ENCODE measurements at places on chromosomes 1 and 21. TPM values are rescaled to one million over a fixed set of nuclear protein-coding genes. Genes with fewer than 3 reads are reported as not detected.

C1QC gene
- not detected for total RNA-seq

GCLM gene
- 17.1 TPM for total RNA-seq

DNA sequence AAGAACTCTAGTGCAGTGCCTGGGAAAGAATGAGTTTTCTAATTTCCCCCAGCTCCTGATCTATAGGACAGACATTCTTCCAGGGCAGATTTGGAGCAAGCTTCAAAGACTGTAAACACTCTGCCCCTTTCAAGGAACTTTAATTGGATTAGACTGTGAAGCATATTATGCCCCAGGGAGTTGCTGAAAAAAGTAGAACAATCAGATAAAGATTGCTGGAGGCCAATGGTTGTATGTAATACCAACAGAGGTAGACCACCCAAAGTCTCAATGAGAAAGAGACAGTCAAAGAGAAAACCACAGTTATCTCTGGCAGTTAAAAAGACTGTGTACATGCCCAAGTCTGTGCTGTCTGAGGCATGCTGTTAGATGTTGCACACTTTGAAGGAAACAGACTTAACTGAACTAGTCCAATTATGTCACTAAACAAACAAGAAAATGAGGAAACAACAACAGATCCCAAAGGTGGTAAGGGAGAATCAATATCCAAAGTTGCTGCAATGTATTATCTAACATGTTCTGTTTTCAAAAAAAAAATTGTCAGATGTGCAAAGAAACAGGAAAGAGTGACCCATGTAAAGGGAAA is 24.4 kb downstream of the C4BPA start:
- peaks cover 5% of the 10 kb centered on the region for H3K36me3 ChIP-seq
- DNase-seq = no peak
- no peaks in the 10 kb centered on the region for H3K27me3 ChIP-seq
- no peak overlapping the region for H3K27ac ChIP-seq
- H3K4me1 ChIP-seq = no peaks in the 10 kb centered on the region

DNA sequence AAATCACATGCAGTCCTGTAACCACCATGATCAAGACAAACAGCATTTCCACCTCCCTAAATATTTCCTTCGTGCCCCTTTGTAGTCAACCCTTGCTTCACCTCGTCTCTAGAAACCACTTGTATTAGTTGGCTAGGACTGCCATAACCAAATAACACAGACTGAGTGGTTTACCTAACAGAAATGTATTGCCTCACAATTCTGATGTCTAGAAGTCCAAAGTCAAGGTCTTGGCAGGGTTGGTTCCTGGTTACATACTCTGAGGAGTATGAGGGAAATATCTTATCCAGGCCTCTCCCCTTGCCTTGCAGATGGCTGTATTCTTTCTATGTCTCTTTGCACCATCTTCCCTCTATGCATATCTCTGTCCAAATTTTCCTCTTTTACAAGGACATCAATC is 23.3 kb upstream of the FRRS1 start:
- no peak for DNase-seq
- H3K27ac ChIP-seq = no peak overlapping the region
- H3K4me1 ChIP-seq = no peaks in the 10 kb centered on the region

FAM167B gene
- 1.4 TPM for total RNA-seq

PKP1 gene
- total RNA-seq = 0.64 TPM

ZMYND12 gene
- total RNA-seq = 1.1 TPM

- no peak for DNase-seq
- H3K27ac ChIP-seq = no peak overlapping the region
- peaks cover 13% of the 10 kb centered on the region for H3K36me3 ChIP-seq
These were observed 2.5 kb downstream of the TGFBR3 start for GRCh38 chr1:91883470-91883869.

- no peak overlapping the region for H3K4me3 ChIP-seq
- DNase-seq = no peak
- no peak overlapping the region for H3K27ac ChIP-seq
- H3K4me1 ChIP-seq = peaks cover 17% of the 10 kb centered on the region
These were observed 140.9 kb upstream of the UBE2U start for GRCh38 chr1:64062529-64062928.

DNA sequence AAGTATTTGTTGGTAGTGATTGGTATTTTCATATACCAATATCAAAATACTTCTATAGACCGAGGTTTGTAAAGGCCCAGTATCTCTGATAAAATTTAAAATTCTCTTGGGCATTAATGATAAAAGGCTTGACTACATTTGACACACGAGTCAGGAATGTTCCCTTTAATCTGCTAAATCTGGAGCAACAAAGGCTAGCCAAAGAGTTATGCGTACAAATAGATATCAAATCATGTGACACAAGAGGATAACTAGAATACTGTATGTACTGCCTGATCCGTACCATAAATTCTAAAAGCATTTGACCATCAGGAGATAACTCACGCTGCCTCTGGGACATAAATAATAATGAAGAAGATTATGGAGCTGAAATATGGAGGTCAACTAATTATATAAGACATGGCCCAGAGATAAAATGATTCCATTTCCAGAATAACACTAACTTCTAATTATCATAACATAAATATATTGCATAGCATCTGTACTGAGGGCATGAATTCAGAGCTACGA is 64.2 kb upstream of the SH3GLB1 start:
- DNase-seq = no peak
- H3K27ac ChIP-seq = no peak overlapping the region
- H3K36me3 ChIP-seq = no peaks in the 10 kb centered on the region
- H3K4me1 ChIP-seq = no peaks in the 10 kb centered on the region
- no peaks in the 10 kb centered on the region for H3K27me3 ChIP-seq

DNA sequence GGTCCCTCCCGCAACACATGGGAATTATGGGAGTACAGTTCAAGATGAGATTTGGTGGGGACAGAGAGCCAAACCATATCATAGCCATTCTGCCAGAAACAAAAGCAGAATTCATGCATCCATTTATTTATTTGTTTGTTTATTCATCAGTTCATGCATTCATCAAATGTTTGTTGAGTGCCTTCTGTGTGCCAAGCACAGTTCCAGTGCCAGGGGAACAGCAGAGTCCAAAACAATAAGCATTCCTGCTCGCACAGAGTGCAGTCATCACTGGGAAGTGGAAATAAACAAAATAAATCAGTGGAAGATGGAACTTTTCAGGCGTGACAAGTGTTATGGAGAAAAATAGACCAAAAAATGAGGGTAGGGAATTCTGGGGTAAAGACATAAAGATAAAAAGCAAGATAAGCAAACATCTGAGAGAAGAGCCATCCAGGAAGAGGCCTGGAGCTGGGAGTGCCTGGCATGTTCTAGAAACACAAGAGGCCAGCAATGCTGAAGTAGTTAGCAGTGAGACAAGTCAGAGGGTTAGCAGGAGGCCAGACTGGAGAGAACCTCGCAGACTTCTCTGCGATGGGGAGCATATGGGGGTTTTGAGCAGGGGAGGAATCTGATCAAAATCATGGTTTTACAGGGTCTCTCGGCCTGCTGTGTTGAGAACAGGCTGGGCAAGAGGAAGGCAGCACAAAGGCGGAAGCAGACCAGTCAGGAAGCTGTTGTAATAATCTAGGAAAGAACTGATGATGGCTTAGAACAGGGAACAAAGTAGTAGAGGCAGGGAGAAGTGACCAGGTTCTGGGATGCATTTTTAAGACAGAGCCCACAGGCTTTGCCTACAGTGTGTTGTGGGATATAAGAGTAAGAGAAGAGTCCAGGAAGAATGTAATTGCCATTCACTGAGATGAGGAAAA is 113.2 kb downstream of the GLUL start:
- H3K27ac ChIP-seq = no peak overlapping the region
- H3K4me1 ChIP-seq = peaks cover 9% of the 10 kb centered on the region
- H3K36me3 ChIP-seq = no peaks in the 10 kb centered on the region
- no peaks in the 10 kb centered on the region for H3K27me3 ChIP-seq
- DNase-seq = no peak

LCE2A gene
- total RNA-seq = not detected

OR2W3 gene
- total RNA-seq = 0.87 TPM

CDA gene
- 1.1 TPM for total RNA-seq

DNA sequence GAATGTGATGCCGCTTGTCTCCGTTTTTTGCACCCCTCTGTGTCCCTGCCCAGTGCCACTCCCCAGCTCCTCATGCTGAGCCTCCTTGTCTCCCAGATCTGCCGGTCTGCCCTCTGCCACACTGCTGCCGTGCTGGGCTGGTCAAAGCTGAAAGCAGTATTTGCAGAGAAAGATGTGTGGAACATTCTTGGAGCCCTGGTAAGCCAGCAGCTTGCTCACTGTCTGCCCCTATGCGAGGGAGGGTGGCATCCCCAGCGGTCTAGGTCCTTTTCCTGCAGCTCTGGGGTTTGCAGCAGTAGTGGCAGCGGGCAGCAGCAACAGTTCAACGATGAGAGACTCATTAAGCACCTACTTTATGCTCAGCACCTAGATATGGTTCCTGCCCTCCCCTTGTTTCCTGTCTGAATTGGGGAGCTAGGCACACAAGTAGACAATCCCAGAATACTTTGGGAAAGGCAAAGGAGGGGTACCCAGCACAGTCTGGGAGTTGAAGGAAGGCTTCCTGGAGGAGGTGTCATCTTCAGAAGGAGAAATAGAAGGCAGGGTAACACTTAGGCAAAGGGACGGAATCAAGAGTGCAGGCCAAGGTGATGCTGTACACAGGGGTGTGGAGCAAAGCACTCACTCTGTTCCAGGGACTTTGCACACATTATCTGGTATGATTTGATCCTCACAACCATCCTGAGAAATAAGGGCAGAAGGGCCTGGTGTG is 63.1 kb downstream of the KIF21B start:
- H3K36me3 ChIP-seq = no peaks in the 10 kb centered on the region
- H3K4me1 ChIP-seq = no peaks in the 10 kb centered on the region
- DNase-seq = no peak
- no peak overlapping the region for H3K27ac ChIP-seq
- peaks cover 6% of the 10 kb centered on the region for H3K27me3 ChIP-seq

- DNase-seq = no peak
- H3K4me1 ChIP-seq = peaks cover 6% of the 10 kb centered on the region
- no peak overlapping the region for H3K4me3 ChIP-seq
These were observed 6.3 kb upstream of the ERRFI1 start for GRCh38 chr1:8032366-8032910.

PFKFB2 gene
- 8.9 TPM for total RNA-seq

DNA sequence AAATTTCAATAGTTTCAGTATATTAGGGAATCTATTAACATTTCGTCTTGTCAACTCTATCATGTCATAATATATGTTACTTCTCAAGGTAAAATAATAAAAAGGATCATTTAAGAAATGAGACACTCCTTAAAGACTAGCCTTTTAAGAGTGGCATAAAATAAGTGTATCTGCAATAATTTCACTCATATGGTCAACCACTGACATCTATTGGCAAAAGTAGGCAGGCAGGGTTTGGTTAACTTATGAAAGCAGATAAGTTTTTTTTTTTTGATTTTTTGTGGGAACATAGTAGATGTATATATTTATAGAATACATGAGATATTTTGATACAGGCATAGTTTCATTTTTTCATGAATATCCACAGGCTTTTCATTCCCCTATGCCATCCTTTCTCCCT is 5.5 kb upstream of the RGS21 start:
- peaks cover 4% of the 10 kb centered on the region for H3K36me3 ChIP-seq
- H3K27me3 ChIP-seq = no peaks in the 10 kb centered on the region
- no peak for DNase-seq
- H3K4me3 ChIP-seq = no peak overlapping the region

DNA sequence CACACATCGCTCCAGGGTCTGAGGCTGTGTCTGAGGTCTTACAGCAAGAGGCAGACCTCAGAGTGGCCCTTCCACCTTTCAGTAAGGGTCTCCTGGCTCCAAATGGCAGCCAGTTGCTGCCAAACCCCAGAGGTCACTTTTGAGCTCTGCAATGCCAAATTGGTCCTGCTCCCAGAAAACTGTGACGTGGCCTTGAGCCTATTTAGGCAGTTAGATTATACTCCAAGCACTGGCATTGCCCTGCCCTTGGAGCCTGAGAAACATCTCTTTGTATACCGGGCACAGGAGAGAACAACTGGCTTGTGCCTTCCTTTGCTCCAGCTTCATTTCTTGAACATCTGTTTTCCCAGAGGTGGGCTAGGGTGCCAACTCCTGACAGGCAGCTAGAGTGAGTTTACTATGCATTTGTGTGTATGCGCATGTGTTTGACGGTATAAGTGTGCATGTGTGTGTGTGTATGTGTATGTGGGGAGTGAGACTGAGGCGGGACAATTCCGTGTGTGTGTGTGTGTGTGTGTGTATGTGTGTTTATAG is 134.5 kb downstream of the IER5 start:
- no peak overlapping the region for H3K4me3 ChIP-seq
- no peaks in the 10 kb centered on the region for H3K4me1 ChIP-seq
- peaks cover 6% of the 10 kb centered on the region for H3K27me3 ChIP-seq
- DNase-seq = no peak
- peaks cover 4% of the 10 kb centered on the region for H3K36me3 ChIP-seq
- no peak overlapping the region for H3K27ac ChIP-seq

NUP210L gene
- 0.15 TPM for total RNA-seq

DNA sequence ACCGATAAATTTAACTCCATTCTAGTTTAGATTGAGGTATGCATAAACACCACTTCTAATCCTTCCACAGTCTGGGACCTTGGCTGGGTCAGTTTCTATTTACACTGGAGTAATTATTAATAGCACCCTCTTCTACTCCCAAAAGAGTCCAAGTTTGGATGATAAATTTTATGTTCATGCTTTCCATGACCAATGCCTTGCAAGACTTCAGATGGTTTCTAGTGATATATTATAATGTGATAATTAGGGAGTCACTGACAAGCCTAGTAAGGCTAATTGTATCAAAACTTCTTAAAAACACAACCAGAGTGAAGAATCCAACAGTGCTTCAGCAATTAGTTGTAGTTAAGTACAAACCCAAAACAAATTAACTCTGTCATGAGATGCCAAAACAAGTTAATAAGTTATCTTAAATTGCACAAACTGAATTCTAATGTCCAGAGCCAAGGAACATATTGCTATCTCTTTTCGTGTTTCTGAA is 489.6 kb downstream of the TTLL7 start:
- peaks cover 5% of the 10 kb centered on the region for H3K4me1 ChIP-seq
- H3K27ac ChIP-seq = no peak overlapping the region
- no peaks in the 10 kb centered on the region for H3K36me3 ChIP-seq
- no peak for DNase-seq

KCNK2 gene
- total RNA-seq = not detected

- H3K27me3 ChIP-seq = peaks cover 2% of the 10 kb centered on the region
- no peak overlapping the region for H3K27ac ChIP-seq
- peaks cover 3% of the 10 kb centered on the region for H3K4me1 ChIP-seq
- peaks cover 13% of the 10 kb centered on the region for H3K36me3 ChIP-seq
These were observed 12.9 kb downstream of the MOV10 start for GRCh38 chr1:112687361-112687760.

GRCh38 chr1:18668046-18668445 is 37.4 kb downstream of the PAX7 start:
- no peaks in the 10 kb centered on the region for H3K36me3 ChIP-seq
- peaks cover 4% of the 10 kb centered on the region for H3K27me3 ChIP-seq
- no peak for DNase-seq
- H3K27ac ChIP-seq = no peak overlapping the region
- peaks cover 9% of the 10 kb centered on the region for H3K4me1 ChIP-seq
- no peak overlapping the region for H3K4me3 ChIP-seq

GRCh38 chr1:46451948-46452930 is 37.4 kb upstream of the DMBX1 start:
- H3K4me3 ChIP-seq = no peak overlapping the region
- H3K4me1 ChIP-seq = peaks cover 7% of the 10 kb centered on the region
- H3K36me3 ChIP-seq = peaks cover 8% of the 10 kb centered on the region
- DNase-seq = no peak
- H3K27me3 ChIP-seq = peaks cover 29% of the 10 kb centered on the region
- no peak overlapping the region for H3K27ac ChIP-seq

All from endothelial cell (in vitro differentiated cells).